ENCODE measurements at places on chromosomes 4 and X.

GRCh38 chr4:177450426-177451107, 8.3 kb upstream of the AGA start:
- no peak for DNase-seq

DNA sequence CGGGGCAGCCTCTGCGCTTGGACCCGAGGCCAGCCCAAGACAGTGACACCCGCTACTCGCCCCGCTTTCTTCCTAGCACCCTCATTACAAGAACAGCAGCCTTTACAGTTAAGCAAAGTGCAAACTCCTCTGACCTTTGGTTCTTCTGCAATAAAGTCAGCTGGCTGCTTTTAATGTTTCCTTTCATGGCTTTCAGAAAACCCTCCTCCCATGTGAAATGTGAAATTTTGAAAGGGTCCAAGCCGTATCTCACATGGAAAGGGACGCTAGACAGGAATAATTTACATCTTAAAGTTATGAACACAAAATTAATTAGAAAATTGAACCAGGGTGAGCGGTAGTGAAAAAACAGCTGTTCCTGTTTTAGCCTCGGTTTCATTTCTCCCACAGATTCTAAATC, 520.1 kb upstream of the FRG1 start:
- no peak for DNase-seq

DNA sequence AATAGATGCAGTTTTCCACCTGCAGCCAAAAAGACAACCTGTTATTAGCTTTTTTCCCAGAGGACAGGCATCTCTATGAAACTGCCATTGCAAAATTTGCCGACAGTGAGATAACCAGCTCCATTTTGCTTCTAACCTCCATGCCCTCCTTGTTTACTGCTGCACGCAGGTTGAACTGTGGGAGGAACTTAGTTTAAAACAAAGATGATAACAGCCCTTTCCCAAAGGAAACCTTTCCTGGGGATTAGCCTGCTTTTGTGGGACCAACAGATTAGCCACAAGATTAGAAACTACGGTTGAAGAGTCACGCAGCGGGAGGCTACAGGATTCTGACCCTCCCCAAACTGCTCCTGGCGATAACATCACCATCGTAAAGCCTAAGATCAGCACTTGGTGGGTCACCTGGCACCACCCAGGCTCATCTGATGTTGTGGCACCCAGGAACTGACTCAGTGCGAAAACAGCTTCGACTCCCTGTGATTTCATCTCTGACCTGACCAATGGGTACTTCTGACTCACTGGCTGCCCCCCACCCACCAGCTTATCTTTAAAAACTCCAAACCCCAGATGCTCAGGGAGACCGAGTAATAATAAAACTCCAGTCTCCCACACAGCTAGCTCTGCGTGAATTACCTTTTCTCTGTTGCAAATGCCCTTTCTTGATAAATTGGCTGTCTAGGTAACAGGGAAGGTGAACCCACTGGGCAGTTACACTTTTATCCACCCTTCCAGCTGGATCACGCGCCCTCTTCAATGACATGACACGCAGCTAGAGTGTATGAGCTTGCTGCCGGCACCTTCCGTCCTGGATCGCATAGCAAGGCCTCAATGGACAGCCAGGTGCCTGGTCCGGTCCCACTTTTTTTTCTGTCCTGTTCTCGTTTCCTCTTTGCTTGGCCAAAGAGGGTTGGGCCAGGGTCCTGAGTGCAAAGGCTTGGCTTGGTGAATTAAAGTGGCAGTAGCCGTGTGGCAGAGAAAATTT, 27.2 kb downstream of the NOP14 start:
- DNase-seq: no peak

DNA sequence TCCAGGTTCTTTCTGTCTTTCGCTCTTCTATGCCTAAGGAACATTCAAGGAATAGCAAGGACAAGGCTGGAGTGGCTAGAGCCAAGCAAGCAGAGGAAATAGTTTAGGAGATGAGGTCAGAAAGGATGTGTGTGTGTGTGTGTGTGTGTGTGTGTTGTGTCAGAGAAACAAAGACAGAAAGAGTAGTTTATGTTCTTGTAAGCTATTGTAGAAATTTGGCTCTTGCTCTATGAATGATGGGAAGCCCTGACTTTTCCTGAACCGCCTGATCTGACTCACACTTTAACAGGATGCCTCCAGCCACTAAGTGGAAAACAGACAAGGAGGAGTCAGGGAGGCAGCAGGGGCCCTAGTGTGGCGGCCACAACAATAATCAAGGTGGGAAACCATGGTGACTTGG, 39.7 kb downstream of the LGI2 start:
- DNase-seq: no peak

GRCh38 chr4:5826437-5827107, 66.3 kb downstream of the CRMP1 start:
- DNase-seq: no peak

GRCh38 chr4:165767671-165768070, 105.4 kb upstream of the TLL1 start:
- DNase-seq: no peak

GRCh38 chr4:561426-561825, 14.7 kb downstream of the TMEM271 start:
- DNase-seq: no peak

DNA sequence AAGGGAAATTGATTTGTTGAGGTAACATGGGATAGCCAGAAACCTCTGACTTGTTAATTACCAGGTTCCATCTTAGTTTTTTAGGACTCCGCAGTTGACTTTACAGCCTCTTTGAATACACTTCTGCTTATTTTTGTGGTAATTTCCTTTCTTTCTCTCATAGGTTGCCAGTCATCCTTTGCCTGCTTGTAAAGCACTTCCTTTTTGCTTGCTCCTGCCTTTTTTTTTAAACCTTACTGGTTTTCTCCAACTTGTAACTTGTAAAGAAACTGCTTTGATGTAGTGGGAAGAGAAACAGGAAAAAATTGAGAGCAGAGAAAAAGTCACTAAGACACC, 2.6 kb downstream of the PGK1 start:
- no peak for DNase-seq

Data from NCI-H526 treated with DMSO at 0.1 percent for 48 hours (cell line).